AG04450 (cell line): ENCODE measurements at places on chromosomes 2 and 18.

DNA sequence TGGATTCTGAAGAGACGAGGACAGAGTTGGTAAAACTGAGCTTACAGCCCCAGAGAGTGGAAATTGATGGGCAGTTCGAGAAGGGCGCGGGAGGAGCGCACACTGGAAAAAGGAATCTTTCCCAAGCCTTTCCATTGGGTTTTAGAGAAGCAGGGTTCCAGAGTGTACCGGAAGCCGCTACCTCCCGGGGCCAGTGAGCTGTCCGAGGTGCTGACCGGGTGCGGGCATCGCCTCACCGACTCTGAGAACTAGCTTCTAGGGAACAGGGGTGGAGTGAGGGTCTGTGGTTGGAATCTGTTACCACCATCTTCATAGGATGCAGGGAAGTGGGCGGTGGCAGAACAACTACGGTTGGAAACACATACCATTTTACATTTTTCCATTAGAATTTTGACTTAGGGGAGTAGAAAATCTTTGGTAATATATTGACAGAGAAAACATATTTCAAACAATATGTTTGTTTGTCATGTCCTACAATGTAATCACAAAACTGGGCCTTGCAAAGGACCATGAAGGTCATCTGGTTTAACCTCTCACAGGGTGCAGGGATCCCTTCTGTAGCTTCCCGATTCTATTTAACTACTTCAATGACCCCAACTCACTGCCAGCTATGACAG lies 724 bp downstream of the NMS start:
- no peak for DNase-seq

DNA sequence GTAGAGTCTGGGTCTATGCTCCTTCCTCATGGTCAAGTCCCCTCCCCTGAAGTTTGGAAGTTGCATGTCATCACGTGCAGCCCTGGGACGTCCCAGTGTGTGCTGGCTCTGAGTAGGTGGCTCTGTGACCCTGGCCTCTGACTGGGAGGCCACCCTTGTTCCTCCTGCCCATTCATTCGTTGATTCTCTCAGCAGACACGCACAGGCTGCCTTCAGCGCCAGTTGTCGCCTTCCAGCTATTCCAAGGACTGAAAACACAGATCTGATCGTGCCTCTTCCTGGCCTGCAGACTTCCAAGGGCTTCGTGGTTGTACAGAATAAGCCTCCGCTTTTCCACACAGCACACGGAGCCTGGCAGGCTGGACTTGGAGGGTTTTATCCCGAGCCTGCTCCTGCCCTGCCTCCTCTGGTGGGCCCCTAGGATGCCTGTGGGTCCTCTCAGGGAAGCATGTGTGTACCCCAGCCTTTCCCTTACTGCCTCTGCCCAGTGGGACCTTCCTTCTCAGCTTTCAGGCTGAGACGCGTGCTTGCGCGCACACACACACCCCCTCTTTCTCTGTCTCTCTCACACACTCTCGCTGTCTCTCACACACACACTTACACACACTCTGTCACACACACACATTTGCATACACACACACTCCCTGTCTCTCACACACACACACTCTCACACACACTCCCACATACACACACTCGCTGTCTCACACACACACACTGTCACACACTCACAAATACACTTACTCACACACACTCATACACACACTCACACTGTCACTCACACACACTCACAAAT lies 17.7 kb downstream of the SH3BP4 start:
- no peak for DNase-seq

GRCh38 chr2:85698184-85698879 lies 4.2 kb downstream of the GNLY start:
- no peak for DNase-seq

GRCh38 chr18:46388286-46388685 lies 268.7 kb downstream of the LOXHD1 start:
- no peak for DNase-seq

DNA sequence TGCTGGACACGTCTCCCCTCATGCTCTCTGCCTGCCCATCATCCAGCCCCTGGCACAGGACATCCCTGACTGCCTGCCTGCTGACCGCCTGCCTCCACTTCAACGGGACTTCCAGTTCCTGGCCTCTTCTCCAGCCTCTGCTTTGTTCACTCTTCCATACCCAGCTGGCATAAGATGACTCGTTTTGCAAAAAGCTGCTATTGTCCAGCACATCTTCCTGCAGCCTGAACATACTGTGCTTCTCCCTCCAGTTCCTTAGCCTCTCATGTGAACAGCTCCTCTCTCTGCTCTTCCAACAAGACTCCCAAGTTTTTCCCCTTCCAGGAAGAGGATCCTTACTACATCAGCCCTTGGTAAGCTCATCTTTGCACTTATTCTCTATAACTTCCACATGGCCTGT lies 62.4 kb upstream of the SKOR2 start:
- DNase-seq = no peak
